Activated CD4-positive, alpha-beta T cell treated with anti-CD3 and anti-CD28 coated beads for 1 hour (primary cell): ENCODE measurements at places on chromosomes 16 and 17.

GRCh38 chr17:52157603-52158449, 688 bp downstream of the CA10 start:
- no peak for DNase-seq

GRCh38 chr16:19094542-19095365, 19.0 kb upstream of the ITPRIPL2 start:
- no peak for DNase-seq

- no peak for DNase-seq
Measured at GRCh38 chr16:47778106-47778801, 317.1 kb downstream of the PHKB start.

DNA sequence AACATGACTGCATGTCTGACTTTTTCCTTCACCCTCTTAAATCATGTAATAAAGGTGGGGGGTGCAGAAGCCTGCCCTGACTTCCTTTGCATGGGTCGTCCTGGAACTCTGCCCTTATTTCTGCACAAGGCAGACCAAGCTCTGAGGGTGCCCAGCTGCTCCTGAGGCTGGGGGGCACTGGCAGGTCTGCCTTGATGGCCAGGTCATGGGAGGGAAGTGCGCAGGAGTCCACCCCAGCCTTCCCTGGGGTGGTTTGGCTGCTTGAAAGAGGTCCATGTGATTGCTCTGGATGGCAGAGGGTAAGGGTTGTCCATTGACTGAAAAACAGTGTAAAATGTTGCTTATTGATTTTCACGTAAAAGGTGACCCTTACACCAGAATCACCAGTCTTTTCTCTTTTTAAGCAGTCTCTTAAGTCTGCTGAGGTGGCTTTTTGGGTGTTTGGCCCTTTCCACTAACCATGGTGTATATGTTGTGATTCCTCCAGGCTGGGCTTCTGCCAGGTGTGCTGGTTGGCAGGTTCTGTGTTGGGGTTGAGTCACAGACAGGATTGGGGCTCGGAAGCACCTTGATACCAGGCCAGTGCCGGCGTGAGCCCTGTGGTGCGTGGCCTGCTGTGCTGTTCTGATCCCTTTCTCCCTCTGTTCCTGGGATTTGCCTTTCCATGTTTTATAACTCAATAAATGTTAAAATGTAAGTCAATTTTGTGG, 19.4 kb downstream of the DHX38 start:
- DNase-seq = no peak

DNA sequence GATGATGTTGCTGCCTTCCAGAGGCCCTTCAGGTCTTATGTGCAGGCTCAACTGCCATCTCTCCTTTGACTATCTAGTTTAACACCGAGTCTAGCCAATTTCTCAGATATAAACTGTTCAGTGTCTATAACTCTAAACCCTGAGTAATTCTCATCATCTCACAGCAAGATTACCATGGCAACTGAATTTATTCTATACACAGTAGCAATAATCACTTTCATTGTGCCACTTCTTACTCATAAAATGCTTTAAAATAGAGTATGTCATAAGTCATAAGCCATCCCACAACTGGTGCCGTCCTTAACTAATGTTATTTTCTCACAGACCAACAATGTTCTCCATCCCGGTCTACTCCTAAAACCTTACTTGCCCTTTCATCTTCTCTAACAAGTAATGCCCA, 45.0 kb downstream of the SYNRG start:
- DNase-seq = no peak

DNA sequence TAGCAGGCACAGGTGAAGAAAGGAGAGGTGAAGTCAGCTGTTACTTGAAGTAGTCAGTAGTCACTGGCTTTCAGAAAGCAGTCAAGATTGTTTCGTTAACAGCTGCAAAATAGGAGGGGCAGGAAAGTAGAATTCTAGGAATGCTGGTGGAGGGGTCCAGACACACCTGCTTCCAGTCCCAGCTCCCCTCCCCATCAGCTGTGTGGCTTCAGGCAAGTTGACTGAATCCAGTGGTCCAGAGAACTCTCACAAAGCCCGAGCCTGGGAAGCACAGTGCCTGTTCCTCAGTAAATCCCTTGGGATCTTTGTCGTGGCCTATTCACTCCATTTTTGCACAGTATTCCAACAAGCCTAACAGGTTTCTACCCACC, 4.6 kb upstream of the SOCS1 start:
- DNase-seq = no peak

DNA sequence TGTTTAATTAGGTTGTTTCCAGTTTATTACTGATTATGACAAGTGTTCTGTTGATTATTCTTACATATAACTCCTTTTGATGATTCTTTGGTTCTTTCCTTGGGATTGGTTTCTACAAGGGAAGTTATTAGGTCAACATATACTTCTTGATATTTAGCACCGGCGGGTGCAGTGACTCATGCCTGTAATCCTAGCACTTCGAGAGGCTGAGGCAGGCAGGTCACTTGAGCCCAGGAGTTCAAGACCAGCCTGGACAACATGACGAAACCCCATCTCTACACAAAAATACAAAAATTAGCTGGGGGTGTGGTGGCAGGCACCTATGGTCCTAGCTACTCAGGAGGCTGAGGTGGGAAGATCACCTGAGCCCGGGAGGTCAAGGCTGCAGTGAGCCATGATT, 120.2 kb upstream of the HAS3 start:
- no peak for DNase-seq

- DNase-seq = no peak
Measured at GRCh38 chr16:11681556-11681955, 13.3 kb downstream of the SNN start.

DNA sequence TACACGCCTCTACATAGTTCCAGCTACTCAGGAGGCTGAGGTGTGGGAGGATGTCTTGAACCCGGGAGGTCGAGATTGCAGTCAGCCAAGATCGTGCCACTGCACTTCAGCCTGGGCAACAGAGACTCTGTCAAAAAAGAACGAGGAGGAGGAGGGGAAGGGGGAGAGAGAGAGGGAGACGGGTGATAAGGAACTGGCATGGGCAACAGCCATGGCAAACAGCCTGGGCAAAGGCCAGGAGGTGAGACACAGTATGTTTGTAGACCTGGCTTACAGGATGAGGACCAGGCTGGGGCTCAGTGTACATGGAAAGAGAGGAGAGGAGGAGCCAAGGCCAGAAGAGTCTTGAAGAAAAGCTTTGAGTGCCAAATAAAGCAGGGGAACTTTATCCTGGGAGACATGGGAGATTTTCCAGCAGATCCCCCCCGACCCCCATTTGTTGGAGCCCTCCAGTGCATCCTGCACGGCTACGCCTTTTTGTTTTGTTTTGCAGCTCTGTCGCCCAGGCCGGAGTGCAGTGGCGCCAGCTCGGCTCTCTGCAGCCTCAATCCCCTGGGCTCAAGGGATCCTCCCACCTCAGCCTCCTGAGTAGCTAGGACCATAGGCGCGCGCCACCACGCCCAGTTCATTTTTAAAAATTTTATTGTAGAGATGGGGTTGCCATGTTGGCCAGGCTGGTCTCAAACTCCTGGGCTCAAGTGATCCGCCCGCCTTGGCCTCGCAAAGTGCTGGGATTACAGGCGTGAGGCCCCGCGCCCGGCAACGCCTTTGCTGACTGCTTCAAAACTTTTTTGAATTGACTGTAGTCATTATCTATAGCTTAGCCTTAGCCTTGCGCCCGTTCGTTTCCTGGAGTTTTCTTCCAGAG, 1.3 kb upstream of the ALKBH5 start:
- DNase-seq = no peak

GRCh38 chr16:637081-638018, 1.2 kb upstream of the METTL26 start:
- peak; percentile 79 for DNase-seq

GRCh38 chr16:57807968-57808528, 5.8 kb upstream of the KIFC3 start:
- no peak for DNase-seq

GRCh38 chr17:69245617-69246016, 17.0 kb upstream of the ABCA10 start:
- DNase-seq = no peak

- no peak for DNase-seq
Measured at GRCh38 chr16:31713945-31714902, 159.4 kb upstream of the ZNF267 start.

DNA sequence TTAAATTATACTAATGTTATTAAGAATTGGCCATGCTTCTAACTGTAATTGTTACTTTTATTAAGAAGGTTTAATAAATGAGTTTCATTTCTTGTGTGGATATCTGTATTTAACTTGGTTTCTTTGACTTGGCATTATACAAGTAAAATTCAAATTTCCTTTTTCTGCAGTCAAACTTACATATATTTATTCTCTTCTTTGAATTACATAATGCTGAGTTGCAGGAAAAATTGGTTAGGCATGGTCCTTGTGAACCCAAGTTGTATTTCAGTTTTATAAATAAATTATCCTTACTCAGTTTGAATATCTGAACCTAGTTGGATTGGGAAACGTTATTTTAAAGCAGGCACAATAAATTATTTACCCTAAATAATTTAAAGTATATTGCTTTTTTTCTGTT, 54.8 kb downstream of the NLK start:
- DNase-seq = no peak

DNA sequence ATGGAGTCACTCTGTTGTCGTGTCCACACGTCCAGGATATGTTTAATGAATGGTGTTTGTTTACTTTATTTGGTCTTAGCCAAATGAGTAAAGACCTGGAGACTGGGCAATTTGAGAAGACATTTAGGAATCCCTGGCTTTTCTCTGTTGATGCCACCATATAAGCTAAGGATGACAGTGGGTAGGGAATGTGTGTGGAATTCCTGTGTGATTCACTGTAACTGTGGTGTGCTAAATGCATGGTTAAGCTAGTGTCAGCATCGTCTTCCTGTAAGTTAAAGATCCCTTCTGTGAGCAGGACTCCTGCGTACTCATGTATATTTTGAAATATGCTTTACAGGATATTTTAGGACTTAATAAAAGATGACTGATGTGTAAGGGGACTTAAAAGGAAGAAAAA, 26.4 kb downstream of the GOSR1 start:
- DNase-seq = no peak

GRCh38 chr17:13542636-13543035, 59.1 kb downstream of the HS3ST3A1 start:
- no peak for DNase-seq

DNA sequence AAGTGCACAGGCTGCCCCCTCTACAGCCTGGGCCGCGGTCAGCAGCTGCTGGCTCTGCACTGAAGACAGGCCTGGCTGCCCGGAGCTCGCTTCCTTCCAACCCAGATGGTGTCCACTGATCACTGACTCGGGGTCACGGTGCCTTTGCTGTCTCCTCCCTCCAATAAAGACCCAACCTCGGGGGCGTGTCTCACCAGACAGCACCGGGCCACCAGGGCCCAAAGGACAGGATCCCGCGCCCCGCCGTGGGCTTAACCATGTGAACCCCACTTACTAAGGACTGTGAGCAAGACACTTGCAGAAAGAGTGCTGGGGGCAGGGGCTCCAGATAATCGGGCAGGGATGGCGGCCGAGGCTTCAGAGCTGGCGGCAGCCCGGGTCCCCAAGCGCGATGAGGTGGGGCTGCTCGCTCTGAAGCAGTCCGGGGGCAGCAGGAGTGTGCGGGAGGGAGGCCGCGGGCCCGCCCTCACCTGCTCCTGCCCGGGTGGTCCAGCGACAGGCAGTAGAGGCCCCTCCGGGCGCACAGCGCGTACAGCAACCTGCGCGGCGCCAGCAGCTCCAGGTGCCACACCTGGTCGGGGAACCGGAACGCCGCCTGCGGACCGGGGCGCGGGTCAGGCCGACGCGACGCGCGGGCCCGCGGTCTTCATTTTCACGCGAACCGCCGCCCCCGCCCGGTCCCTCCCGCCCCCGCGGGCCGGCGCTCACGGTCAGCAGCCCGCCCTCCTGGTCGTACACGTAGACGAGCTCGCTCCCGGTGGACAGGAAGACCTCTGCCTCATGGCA, 502 bp downstream of the FAAP100 start:
- no peak for DNase-seq

DNA sequence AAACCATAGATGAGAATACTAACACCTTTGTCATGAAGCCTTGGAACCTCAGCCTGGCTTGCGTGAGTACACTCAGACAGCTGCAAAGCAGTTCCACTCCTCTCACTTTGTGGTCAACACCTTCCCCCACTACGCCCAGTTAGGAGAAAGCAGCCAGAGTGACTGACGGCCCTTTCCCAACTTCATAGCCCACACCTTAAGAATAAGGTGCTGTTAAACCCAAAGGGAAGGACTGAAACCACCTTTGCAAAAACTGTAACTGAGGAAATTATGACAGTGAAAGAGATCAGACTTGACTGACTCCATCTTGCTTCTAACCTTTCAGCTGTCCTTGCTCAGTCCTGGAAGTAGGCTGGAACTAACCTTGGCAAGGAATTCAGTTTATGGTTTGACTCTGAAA, 13.7 kb downstream of the N4BP1 start:
- no peak for DNase-seq

DNA sequence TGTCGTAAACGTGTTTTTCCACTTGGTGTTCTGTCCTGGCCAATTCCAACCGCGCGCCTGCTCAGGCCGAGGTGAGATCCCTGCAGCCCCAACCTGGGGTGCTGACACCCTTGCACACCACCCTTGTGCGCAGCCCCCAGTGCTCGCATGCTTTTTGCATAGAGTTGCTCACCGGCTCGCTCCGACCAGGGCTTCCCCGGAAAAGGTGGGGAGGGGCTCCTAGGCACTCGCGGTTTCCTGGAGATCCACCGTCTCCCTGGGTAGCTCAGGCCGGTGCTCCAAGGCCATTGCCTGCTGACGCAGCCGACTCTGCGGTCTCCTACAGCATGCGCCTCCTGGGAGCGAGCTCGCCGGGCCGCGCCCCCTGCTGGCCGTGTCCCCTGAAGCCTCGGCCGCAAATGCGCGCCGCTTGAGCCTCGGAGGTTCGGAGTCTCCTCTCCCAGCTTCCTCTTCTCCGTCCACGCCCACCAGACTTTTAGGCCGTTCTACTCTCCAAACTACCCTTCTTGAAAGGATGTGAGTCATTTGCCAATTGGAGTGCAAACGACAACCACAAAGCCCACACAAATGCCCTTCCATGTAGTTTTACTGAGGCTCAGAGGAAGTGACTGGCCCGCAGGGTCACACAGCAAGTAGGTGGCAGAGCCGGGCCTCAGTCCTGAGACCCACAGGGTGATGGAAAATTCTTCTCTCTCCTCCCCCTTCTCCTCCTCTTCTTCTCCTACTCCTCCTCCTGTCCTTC, 7.2 kb upstream of the PDP2 start:
- DNase-seq = peak; percentile 77

- no peak for DNase-seq
Measured at GRCh38 chr16:17519101-17519955, 48.6 kb upstream of the XYLT1 start.

- no peak for DNase-seq
Measured at GRCh38 chr17:10198509-10199249, at the start of gene GAS7. GAS7 (minus strand) TSS chr17:10198606.
